Cerebellum (tissue), 4 donors: ENCODE measurements at places on chromosomes 2 and 18. TPM values are rescaled to one million over a fixed set of nuclear protein-coding genes. Genes with fewer than 3 reads are reported as not detected.

ACKR3 gene
- total RNA-seq, result 10.3 TPM

ICA1L gene
- total RNA-seq, result 72.3 TPM

CYTIP gene
- 0.27 TPM for total RNA-seq

DNA sequence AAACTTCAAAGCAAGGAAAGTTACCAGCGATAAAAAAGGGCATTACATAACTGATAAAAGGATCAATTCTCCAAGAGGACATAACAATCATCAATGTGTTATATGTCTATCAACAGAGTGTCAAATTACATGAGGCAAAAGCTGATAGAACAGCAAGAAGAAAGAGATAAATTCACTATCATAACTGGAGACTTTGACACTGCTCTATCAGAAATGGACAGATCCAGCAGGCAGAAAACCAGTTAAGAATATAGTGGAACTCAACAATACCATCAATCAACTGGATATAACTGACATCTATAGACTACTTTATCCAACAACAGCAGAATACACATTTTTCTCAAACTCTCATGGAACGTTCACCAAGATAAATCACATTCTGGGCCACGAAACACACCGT lies 65.0 kb downstream of the ROCK2 start:
- DNase-seq, result no peak

GRCh38 chr18:5998907-5999306 lies 103.6 kb upstream of the TMEM200C start:
- no peak for DNase-seq

UBE2E3 gene
- total RNA-seq, result 94.9 TPM

DNA sequence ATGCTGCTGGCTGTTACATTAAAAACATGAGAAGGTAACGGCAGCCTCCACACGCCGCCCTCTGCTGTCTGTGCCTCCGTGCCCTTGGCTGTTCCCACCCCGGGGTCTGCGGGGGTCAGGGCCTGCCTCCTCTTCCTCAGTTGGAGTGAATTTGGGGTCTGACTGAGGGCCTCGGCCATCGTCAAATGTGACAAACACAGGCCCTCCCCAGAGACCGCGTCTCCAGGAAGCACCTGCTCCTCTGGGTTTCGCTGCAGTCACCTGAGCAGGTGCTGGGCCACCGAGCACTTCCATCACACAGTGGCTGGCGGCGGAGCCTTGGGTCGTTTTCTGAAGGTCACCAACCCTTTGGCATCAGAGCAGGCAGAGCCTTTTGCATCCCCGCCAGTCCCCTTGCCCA lies 70.9 kb downstream of the NFATC1 start:
- no peak for DNase-seq

GRCh38 chr18:8994603-8995002 lies 107.9 kb upstream of the NDUFV2 start:
- no peak for DNase-seq

DNA sequence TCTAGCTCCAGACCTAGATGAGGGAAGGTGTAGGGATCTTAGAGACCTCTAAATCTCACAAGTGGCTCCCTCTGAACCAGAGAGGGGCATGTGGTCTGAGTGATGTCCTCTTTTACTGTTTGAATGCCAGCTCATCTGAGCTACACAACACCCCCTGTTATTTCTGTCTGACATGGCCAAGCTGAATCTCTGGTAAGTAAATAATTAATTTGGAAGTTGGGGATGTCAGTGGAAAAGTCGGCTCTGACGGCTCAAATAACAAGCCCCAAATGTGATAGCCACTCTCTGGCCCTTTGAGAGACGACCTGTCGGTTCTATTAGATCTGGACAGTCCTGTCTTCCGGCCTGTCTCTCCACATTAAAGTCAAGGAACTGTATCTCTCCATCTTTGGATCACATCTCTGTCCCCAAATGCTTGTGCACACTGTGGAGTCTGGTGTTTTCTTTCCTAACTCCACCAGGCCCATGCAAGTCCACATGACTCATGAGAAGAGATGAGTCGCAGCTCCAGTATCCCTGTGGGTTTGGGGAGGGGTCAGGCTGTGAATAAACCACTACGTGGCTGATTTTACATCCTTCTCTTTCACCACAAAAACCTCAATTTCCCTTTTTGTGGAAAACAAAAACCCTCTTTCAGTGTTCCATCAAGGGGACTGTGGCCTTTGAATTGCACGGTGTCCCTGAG lies 52.5 kb downstream of the SETBP1 start:
- peak; percentile 45 for DNase-seq

OTOS gene
- 1.4 TPM for total RNA-seq

GRCh38 chr2:172404824-172405223 lies 22.6 kb upstream of the ITGA6 start:
- DNase-seq, result no peak

TMEFF2 gene
- 88.4 TPM for total RNA-seq

DNA sequence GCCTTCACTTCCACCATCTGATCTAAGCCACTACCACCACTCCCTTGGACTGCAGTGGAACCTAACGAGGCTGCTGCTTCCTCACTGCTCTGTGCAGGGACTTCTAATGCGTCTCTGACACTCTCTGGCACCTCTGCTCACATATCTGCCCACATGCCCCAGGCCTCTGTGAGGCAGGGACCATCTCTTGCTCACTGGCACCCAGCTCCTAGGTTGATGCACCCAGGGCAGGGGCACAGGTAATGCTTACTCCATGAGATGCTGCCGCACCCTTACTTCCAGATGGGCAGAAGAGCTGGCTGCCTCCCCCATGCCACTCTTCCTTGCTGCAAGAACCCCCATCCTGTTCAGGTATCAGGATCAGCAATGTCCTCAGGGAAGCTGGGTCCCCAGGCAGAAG lies 294.0 kb upstream of the HS6ST1 start:
- no peak for DNase-seq

DNA sequence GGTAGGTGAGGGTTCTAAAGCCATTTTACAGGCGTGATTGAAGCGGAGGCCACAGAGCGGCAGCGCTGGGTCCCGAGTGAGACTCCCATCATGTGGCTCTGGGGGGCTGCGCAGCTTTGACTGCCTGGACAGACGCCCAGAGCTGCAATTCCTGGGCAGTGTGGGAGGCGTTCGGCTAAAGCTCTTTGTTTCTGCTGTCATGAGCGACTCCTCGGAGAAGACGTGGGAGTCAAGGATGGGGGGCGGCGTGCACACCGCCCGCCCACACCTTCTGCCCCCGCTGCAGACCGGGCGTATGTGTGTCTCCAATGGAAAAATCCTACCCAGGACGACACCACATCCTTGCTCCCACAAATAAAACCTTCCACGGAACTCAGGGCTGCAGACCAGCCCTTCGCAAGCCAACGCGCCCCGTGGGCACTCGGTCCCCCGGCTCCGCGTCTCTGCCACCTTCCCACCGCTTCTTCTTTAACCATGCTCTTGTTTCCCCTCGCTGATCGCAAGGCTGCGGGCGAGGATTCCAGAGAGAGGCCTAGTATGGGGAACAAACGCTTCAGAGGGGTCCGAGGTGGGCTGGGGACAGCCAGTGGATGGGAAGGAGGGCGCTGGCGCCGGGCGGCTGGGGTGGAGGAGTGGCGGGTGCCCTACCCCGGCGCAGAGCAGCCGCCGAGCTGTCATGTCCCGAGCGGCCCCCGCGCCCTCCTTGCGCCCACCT lies 680 bp upstream of the LBH start:
- peak; percentile 22 for DNase-seq

DNA sequence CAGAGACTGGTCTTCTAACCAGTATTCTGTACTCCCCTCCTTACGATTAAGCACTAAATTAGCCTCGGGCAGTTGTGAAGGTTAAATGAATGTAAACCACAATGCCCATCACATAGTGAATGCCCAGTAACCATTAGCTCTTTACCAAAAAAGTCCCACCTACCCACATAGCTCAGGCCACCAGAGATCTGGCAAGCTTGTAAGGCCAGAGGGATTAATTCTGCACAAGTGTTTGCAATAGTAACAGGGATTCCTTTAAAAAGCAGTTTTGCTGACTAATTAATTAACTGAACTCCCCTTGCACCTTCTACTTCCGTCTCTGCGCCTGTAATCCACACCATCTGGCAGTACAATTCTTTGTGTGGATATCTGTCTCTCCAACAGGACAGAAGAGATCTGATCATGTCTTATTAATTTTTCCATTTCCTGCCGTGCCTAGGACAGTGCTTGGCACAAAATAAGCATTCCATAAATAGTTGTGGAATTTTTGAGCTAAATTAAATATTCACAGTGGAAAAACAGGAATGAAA lies 36.2 kb upstream of the IGFBP2 start:
- peak; percentile 15 for DNase-seq

MC2R gene
- total RNA-seq, result not detected

SCN1A gene
- 69.5 TPM for total RNA-seq

DNA sequence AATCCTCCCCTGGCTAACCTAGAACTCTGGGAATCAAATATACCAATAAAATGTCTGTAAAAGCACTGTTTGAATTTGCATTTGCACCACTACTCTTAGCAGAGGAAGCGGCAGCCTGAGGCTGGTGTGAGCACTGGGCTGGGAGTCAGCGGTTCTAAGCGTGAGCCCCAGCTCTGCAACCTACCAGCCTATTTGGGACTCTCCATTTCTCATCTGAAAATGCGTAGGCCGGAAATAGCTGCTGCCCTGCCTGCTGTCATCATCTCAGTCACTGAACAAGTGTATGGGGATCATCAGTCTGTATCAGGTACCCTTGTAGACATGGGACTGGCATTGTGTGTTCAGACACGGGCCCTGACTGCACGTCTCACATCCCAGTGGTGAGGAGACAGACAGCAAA lies 194.3 kb downstream of the ANKRD30B start:
- no peak for DNase-seq

PAX8 gene
- total RNA-seq, result not detected

- DNase-seq, result no peak
Observed at GRCh38 chr2:67799886-67800285, 262.9 kb downstream of the C1D start.
